ENCODE measurements at places on chromosomes 3 and 15.

- DNase-seq = no peak
Observed at GRCh38 chr3:109234300-109234699, 82.0 kb downstream of the DPPA2 start.

GRCh38 chr3:58591517-58592510, 14.6 kb upstream of the FAM107A start:
- DNase-seq = no peak

DNA sequence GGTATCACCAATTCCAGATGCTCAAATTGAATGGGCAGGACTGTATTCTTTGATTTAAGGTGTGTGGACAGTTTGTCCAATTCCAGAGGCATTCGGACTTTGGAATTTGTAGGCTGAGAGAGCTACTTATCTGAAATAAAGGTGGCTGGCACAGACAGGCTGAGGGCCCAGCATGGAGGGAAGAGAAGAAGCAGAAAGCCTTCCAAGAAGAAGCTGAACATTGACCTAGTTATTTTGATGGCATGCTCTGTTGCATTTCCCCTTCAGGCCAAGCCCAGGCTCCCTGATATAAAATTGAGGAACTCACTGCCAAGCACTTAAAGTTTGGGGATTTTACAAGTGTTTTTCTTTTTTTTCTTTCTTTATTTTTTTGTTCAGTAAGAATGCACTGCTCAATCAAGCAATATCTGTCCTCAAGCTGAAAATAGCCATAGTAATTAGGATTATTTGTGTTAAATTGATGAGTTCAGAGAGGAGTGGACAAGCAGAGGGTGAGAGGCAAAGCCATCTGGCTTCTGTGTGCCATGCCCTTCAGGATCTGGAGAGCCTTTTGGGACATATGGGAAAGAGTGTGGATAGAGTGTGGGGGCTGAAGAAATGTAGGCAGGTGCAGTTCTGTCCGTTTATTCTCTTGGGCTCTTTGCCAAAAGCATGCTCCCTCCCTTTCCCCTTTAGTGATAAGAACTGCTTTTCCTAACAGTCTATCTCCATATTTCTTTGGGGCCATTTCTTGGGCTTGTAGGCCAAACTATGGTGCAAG, 148.9 kb downstream of the OXSM start:
- DNase-seq = no peak

DNA sequence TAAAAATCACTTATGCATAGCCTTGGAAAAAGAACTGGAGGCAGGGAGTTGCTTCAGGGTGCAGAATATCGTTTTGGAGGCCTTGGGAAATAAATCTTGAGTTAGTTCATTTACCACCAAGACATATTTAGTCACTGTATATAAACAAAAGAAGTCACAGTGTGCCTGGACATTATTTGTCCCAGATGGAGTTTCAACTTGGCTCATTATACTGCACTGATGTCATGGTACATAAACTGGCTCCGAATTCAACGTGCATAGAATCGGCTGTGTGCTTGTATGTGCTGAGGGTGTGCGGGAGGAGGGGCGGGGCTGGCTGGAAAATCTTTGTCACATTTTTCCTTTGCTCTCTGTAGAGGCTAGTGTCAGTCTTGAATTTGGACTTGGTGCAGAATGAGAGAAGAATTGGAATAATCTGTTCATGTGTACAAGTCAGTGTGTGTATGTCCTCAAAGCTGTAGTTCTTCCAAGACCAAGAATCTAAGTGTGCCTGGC, 86.6 kb downstream of the FNDC3B start:
- DNase-seq = no peak

GRCh38 chr3:179510496-179510895, 52.2 kb upstream of the ACTL6A start:
- no peak for DNase-seq

GRCh38 chr3:143597774-143598652, 250.3 kb downstream of the SLC9A9 start:
- no peak for DNase-seq

- DNase-seq = no peak
Observed at GRCh38 chr3:119245778-119246177, 5.1 kb upstream of the B4GALT4 start.

DNA sequence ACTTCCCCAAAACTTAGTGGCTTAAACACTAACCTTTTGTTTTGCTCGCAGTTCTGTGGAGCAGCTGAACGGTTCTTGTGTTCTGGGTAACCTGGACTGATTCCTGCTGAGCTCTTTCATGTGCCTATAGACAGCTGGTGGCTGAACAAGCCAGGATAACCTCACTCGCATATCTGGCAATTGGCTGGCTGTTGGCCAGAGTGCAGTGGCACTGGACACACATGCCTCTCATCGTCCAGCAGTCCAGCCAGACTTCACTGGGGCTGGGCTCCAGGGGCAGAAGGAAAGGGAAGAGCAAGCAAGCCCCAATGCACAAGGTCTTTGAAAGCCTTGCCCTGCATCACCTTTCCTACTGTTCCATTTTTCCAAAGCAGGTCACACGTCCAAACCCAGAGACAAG, 53.6 kb upstream of the GATA2 start:
- DNase-seq = no peak

DNA sequence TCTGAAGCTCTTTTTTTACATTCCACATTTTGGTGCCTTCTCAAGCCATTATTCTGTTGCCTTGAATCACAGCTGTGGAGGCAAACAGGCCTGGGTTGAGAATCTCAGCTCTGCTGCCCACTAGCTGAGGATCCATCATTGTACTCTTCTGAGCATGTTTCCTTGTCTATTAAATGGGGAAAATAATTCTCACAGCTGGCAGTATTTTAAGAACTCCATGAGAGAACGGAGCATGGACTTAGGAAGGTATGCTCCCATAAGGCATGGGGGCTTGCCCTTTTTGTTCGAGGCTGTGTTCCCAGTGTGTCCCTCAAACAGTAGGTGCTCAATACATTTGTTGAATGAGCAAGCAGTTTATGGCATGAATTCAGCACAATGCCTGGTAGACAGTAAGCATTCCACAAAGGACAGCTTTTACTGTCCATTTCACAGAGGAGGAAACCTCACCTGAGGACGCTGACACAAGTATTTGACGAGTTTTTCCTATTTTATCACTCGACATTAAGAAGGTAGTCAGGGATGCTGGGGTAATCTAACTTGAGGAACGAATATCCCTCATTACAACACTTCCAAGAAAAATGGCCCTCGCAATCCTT, 2.1 kb upstream of the PTPRG start:
- no peak for DNase-seq

DNA sequence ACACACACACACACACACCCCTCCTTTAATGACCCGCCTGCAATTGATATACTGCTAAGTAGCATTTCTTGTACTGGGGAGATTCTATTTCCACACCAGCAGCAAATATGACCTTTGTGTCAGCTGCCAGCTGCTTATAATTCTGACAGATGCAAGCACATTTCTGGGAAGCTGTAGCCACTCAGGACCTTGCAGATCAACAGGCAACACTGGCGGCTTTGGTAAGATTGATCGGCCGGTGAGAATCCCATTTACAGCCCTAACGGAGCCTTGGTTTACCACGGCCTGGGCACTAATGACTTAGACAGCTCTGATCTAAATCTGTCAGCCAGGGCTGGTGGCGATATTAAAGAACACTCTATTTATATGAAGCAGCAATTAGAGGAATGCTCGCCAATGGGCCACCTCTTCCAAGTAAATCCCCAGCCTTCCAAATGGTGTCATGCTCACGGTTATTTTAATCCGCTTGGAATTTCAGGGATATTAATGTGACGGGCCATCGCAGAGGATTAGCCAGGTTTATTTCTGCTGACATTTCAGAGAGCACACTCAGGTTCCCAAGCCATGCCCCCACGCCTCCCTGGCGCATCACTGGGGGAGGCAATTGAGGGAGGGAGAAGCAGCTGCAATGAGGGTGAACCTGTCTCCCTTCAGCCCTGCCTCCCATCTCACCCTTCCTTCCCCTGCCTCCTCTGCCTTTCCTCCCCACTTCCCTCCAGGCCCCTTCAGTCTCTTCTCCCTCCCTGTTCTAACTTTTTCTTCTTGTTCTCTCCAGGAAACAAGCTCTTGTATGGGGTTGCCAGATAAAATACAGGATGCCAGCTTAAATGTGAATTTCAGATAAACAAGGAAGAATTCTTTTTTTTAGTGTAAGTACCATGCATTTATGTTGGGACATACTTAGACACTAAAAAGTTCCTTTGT, 287.0 kb downstream of the TLE3 start:
- DNase-seq = no peak

- DNase-seq = no peak
Observed at GRCh38 chr3:188343894-188344293, 189.9 kb downstream of the LPP start.

- DNase-seq = peak; percentile 76
Observed at GRCh38 chr3:157142315-157142714, 17.6 kb downstream of the CCNL1 start.

DNA sequence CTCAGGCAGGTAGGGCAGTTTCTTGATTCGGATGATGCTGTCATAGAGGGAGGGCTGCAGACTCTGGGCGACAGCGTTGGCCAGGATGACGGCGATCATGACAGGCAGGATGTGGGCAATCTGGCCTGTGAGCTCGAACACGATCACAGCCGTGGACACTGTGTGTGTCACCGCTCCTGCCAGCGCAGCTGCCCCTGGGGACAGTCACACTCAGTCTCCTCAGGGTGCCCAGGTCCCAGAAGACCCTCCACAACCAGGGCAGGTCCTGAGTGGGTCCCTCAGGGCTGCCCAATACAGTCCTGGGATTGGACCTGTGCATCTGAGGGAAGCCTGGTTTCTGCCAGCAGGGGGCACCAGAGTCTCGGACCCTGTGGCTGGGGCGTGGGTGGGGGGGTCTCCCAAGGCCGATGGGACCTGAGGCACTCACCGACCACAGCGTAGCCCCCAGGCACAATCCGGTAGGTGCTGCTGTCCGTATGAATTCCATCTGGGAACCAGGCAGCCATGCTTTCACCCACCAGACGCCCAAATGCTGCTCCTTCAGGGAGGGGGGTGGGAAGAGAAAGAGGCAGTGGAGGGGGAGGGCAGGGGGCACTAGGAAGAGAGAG, 7.2 kb downstream of the CLCN2 start:
- no peak for DNase-seq

DNA sequence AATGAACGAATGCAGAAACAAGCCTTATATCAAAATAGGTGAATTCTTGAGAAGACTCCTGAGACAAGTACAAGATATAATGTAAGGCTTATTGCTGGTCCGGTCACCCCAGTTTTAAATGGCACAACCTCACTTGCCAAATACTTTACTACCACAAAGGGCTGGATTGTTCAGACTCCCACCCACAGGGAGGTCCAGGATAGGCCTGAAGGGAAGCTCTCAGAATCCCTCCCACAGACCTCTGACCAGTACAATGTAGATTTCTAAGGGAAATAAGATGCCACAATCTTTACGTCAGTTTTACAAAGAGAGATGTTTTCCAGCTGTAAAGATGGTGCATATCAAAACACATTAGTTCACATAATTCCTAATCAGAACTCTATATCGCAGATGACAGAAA, 577.7 kb upstream of the ADAMTS9 start:
- DNase-seq = no peak

- no peak for DNase-seq
Observed at GRCh38 chr3:32685543-32686185, 676 bp downstream of the CNOT10 start.

GRCh38 chr3:141955175-141955574, 78.7 kb downstream of the ATP1B3 start:
- no peak for DNase-seq

- DNase-seq = no peak
Observed at GRCh38 chr15:38019066-38019465, 84.6 kb downstream of the TMCO5A start.

GRCh38 chr3:15299036-15299435, 33.4 kb downstream of the SH3BP5 start:
- no peak for DNase-seq

DNA sequence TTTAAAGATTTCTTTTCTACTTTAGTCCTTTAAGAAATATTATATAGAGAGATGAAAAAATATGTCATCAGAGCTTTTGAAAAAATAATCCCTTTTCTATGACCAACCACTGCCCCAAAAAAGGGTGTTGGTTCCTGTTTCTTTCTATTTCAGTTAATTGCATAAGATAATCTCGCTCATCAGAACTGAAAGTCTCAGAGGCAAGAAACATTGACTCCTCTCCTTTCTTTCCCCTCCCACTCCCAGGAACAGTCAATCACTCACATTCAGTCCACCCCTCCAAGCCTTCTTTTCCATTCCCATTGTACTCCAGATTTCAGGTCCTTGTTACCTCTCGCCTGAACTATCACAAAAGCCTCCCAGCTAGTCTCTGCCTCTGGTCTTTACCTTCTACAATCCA, 153.7 kb upstream of the ABI3BP start:
- no peak for DNase-seq

GRCh38 chr15:20341901-20342600, 199.5 kb downstream of the GOLGA6L6 start:
- DNase-seq = no peak

DNA sequence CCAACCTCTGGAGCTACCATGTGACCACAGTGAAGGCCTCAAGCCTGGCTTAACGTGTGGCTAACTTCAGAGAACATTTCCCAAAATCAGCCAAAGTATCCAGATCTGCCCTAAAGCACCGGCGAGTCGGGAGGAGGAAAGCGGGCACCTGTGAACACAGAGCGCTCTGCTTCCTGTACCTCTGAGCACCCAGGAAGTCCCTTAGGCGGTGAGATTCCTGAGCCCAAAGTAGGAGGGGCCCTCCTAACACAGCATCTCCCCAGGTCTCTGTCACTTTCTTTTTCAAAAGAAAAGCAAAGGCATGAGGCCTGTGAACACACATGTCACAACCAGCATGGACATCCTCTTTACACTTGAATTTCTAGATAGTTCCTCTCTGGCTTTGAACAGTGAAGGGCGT, 944 bp upstream of the EIF4E3 start:
- DNase-seq = no peak

- DNase-seq = no peak
Observed at GRCh38 chr15:50124631-50125030, 5.6 kb upstream of the ATP8B4 start.

DNA sequence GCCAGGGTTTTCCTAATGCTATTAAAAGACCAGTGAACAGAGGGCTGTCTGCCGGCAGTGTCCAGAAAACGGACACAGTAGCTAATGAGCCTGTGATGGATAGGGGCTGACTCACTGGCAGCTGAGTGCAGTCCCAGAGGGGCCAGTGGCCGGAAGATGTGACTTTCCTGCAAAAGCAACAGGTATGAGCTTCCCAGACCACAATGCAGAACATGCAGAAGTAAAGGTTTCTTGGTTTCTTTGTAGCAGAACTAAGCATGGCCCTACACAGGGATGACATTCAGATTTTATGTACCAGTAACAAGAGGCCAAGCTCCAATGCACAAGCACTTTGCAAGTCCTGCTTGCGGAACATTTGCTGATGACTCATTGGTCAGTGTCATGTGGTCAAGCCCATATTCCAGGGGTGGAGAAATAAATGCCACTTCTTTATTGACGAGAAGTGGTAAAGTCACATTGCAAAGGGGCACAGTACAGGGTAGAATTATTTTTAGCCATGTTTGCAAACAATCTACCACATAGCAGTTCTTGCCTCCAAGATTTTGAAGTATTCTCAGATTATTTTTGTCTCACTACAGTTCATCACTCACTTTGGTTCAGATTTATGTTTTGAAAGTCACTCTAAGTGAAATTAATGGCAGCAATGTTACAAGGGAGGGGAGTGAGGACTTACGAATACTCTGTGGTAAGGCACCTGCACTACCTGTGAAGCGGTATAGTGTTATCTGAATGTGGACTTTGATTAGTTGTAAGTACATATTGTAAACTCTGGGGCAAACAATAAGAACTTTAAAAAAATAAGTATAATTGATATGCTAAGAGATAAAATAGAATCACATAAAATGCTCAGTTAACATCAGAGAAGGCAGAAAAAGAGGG, 263.3 kb downstream of the ABHD5 start:
- DNase-seq = no peak
